NB4 (cell line): ENCODE measurements at places on chromosomes 13 and 19.
A peak's percentile ranks its signal among the peaks of the same experiment; 100 is the strongest.

GRCh38 chr19:11554160-11554559 is 4.9 kb downstream of the ELOF1 start:
- no peak for DNase-seq

- no peak for DNase-seq
Observed at GRCh38 chr13:112726016-112726767, 36.4 kb downstream of the ATP11A start.

DNA sequence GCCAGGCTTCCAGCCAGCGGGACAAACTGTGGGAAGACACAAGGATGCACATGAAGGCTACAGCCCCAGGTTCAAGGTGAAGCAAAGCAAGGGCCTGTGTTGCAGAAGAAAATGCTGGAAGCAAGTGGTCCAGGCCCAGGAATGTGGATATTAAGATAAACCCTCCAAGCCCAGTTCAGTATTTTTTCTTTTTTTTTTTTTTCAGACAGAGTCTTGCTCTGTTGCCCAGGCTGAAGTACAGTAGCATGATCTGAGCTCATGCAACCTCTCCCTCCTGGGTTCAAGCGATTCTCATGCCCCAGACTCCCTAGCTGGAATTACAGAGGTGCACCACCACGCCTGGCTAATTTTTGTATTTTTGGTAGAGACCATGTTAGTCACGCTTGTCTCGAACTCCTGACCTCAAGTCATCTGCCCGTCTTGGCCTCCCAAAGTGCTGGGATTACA is 4.4 kb downstream of the PRDX2 start:
- no peak for DNase-seq

DNA sequence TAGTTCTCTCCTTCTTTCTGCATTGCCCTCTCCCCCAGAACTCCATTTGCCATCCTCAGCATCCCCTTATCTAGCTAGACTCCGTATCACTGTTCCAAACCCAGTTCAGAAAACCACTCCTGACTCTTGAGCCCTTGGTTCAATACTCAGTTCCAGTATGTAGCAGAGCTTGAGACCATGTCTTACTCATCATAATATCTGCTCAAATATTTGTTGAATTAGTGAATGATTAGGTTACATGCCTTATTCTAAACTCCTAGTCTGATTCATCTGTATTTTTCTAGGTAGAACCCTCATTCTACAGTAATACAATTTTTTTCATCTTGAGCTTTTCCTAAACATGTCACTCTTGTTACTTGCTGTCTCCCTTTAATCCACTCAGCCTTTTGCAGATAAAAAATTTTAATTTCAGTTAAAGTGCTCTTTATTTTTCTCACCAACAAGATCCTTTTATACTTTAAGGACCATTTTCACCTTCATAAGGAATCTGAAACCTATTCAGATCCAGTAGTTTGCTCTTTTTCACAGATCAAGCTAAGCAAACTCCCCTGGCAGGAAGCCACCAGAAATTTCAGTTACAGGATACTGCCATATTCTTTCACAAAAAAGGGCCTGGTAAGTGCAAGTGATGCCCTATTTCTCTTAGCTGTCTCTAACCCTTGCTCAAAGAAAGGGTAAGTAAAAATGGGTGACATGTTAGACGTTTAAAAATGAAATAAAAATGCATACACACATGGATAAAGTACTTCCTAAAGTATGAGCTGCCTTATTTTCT is 23.1 kb upstream of the INTS6 start:
- DNase-seq: no peak

DNA sequence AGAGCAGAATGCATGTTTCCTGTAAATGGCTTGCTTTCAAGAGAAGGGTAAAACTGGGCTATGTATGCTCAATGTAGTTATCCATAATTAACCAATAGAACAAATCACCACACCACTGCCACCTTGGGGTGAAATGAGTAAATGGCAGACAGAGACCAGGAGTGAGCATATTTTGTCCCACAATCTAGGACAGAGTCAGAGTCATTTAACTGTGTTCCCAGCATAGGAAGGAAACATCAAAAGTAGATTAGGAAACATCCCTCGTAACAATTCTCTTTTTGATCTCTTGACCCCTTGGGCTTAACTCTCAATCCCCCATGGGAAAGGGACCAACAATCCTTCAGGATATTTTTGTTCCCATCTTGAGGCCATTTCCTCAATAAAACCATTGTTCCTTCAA is 224.8 kb downstream of the NHLRC3 start:
- peak; percentile 54 for DNase-seq

DNA sequence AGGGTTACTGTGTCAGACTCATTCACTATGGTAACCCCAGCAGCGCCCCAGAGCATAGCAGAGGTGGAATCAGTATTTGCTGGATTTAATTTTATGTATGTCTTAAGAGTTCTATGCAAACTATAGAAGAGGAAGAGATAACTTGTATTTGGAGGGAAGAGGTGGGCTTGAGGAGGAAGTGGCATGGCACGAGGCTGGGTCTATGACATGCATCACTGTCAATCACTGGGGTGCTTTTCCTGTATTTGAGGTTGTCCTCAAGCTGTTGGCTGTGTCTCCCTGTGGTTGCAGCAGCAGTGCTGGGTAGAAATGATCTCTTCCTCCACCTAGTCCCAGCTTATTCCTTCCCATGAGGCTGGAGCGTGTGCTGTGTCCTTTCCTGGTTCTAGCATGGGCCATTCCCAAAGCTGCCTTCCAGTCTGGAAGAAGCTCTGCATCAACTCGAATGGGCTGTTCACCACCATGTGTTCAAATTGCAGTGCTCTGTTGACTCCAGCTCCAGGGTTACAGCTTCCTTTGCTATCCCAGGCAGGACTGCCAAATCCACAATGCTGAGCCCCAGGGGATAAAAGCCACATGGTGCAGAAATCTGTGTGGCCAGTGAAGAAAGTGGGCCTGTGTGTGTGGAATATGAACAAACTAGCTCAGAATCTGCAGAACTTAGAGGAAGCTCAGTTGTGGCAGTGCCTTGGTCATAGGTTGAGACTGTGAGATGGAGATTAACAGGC is 73.1 kb upstream of the MTIF3 start:
- DNase-seq: peak; percentile 37

DNA sequence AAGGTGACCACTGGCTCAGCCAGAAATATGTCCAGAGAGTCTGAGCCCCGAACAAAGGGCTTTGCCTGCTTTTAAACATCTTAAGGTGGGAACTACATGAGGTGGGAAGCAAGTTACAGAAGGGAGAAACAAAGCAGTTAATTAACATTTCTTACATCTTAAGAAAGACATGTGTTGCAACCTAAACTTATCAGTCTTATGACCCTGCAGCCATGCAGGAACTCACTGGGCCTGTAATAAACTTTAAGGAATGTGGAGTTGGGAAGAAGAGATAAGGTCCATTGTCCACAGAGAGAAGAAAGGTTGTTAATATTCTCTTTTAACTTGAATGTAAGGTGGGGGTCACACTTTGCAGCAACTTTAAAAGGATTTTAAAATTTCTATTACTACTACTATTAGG is 46.8 kb upstream of the CYP2A7 start:
- DNase-seq: no peak

- DNase-seq: no peak
Observed at GRCh38 chr13:83975655-83976165, 93.4 kb upstream of the SLITRK1 start.

DNA sequence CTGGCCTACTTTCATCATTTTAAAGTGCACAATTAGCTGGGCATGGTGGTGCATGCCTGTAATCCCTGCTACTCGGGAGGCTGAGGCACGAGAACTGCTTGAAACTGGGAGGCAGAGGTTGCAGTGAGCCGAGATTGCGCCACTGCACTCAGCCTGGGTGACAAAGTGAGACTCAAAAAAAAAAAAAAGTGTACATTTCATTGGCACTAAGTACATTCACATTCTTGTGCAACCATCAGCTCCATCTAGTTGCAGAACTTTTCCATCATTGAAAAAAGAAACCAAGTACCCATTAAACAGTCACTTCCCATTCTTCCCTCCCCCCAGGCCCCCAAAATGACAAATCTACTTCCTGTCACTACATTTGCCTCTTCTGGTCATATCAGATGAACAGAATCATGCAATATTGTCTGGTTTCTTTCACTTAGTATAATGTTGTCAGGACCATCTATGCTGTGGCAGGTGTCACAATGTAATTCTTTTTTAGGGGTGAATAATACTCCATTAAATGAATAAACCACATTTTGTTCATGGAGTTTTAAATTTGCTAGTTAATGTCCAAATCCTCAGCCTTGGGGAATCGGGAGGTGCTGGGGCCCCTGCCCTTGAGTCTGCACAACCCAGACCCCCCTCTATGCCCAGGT is 7.4 kb upstream of the SIGLEC11 start:
- peak; percentile 71 for DNase-seq

DNA sequence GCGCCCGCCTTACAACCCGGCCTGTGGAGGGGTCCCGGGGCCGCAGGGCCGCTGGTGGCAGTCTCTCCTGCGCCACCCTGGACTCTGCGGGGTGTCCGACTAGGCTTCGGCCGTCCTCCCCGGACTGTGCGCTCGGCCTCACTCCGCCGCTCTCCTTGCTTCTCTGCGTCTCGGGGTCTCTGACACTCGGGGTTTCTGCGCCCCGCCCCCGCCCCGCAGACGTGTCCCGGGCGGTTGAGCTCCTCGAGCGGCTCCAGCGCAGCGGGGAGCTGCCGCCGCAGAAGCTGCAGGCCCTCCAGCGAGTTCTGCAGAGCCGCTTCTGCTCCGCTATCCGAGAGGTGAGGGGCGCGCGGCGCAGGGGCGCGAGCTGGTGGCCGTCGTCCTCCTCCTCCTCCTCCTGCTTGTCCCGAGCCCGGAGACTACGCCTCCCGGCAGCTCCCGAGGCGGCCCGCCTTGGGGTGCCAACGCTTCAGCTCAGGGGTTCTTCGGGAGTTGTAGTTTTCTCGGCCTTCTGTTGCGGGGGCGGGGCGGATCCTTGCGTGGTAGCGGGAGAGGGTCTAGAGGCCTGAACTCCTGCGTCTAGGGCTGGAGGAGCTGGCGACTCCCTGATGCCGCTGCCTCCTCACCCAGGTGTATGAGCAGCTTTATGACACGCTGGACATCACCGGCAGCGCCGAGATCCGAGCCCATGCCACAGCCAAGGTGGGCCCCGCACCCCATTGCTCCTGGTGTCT is 627 bp downstream of the LIN7B start:
- DNase-seq: peak; percentile 74

GRCh38 chr19:35882114-35882832 is 13.9 kb downstream of the APLP1 start:
- peak; percentile 67 for DNase-seq

GRCh38 chr13:24216176-24216575 is 55.7 kb downstream of the SPATA13 start:
- DNase-seq: no peak

GRCh38 chr13:27954406-27954851 is 14.7 kb downstream of the CDX2 start:
- DNase-seq: peak; percentile 80

DNA sequence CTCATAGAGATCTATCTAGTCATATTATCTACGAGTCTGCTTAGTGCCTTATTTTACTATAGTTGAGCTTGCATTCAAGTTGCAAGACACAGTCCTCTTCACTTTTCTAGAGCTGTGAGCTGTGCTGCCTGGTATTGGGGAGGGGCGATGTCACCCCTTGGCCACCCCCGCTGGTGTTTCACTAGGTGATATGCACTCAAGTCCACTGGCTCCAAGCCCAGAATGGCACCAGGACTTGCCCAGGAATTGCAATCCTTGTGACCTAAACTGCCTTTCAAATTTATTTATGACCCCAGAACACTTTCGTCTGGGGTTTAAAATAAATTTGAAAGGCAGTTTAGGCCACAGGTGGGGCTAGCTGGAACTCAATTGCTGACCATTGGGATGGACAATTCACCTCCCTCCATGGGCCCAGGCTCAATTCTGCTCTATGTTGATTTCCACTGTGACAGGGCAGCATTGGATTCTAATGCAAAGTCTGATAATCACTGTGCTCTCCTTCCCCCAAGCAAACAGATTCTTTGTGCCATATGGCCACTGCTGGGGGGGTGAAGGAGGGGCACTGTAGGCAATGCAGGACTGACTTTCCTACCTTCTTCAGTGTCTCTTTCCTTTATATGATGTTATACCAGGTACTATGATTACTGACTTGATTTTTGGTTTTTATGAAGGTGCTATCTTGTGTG is 1244.2 kb upstream of the MIR17HG start:
- no peak for DNase-seq

DNA sequence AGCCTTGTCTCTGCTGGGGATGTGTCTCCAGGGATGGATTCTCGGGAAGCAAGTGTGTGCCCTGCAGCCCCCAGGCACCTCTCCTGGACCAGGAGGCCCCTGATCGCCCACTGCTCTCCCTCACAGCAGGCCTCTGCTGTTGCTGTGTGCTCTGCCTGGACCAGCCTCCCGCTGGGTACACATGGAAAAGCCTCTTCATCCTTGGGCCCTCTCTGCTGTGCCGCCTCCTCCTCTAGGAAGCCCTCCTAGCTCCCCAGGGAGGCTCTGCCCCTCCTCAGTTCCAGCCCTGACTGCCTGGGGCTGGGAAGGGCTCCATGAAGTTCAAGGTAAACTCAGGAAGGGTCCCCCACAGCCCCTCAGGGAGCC is 12.0 kb downstream of the NDUFA11 start:
- no peak for DNase-seq

GRCh38 chr19:42111811-42112210 is 20.4 kb downstream of the POU2F2 start:
- no peak for DNase-seq

DNA sequence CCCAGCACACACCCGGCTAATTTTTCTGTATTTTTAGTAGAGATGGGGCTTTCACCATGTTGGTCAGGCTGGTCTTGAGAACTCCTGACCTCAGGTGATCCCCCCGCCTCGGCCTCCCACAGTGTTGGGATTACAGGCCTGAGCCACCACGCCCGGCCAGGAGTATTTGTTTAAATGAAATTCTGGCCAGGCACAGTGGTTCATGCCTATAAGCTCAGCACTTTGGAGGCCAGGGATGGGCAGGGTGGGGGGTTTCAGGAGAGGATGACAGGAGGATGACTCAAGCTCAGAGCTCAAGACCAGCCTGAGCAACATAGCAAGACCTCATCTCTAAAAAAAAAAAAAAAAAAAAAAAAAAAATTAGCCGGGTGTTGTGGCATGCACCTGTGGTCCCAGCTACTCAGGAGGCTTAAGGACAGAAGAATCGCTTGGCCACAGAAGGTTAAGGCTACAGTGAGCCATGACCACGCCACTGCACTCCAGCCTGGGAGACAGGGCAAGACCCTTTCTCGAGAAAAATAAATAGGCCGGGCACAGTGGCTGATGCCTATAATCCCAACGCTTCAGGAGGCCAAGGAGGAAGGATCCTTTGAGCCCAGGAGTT is 8.2 kb upstream of the DHDH start:
- DNase-seq: no peak

DNA sequence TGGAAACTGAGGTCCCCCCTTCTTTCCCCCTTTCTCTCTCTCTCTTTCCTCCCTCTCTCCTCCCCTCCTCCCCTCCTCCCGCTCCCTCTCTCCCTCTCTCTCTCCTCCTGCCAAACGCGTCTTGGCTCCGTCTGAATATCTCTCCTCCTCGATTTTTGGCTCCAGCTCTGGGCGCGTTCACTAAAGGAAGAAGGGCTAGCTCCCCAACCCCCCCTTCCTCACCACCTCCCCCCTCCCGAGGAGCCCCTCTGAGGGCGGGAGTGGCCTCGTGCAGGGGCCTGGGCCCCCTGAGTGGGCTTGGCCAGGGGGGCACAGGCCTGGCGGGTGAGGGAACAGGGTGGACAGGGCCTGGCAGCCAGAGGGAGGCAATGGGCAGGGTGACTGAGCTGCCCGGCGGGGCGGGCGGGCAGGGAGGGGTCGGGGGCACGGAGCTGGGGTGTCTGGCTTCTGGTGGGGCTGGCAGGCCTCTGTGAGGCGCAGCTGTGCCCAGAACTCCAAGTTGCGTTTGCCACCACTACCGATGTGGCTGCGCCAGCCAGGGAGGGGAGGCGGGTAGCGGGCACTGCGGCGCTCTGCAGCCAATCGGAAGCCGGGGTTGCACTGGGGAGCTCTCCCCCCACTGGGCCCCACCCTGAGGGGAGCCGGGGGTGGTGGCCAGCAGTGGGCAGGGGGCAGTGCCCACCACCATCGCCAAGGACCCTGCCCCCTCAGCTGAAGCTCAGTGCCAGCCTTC is 7.1 kb downstream of the NFIX start:
- no peak for DNase-seq
